ENCODE measurements at places on chromosomes 1 and 21.

- peak; percentile 4 for DNase-seq
These were observed 118.8 kb upstream of the PBX1 start for GRCh38 chr1:164440232-164440631.

DNA sequence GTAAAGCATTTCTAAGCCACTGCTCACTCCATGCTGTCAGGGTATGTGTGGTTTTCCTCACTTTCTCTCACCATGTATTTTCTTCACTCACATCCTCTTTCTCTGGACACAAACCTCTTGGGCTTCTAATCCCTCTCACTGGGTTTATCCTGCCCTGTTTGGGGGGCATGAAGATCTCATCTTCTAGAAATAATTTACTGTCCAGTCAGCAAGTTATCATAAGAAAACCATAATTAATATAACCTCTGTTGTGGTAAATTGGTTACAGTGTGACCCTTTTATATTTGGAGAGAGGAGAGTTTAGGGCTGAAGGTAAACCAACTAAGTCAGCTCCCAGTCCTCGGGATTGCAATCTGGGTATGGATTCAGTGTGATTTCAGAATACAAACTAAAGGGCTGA, 213.8 kb upstream of the PROX1 start:
- DNase-seq = no peak

GRCh38 chr1:46425726-46426125, 31.6 kb downstream of the FAAH start:
- DNase-seq = no peak

DNA sequence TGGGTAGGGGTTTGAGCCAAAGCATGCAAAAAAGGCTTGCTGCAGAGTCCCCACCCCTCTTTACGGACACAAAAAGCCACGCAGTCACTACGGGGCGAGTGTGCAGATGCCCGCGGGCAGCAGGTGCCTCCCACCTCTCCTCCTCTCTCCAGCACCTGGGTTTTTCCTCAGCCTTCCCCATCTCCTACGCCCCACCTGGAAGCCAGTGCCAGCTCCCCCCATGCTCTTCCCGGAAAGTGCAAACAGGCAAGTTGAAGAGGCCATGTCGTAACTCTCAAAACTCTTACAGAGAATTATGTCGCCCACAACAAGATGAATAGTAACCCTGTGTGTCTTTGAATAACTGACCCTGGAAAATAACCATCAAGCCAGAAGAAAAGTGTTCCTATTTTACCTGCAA, 82.5 kb downstream of the PDE9A start:
- no peak for DNase-seq

- DNase-seq = no peak
These were observed 12.1 kb upstream of the AIM2 start for GRCh38 chr1:159088546-159089183.

- no peak for DNase-seq
These were observed 1.9 kb downstream of the RNF187 start for GRCh38 chr1:228488818-228489674.

- DNase-seq = no peak
These were observed 73.7 kb downstream of the KCNN3 start for GRCh38 chr1:154796303-154796892.

DNA sequence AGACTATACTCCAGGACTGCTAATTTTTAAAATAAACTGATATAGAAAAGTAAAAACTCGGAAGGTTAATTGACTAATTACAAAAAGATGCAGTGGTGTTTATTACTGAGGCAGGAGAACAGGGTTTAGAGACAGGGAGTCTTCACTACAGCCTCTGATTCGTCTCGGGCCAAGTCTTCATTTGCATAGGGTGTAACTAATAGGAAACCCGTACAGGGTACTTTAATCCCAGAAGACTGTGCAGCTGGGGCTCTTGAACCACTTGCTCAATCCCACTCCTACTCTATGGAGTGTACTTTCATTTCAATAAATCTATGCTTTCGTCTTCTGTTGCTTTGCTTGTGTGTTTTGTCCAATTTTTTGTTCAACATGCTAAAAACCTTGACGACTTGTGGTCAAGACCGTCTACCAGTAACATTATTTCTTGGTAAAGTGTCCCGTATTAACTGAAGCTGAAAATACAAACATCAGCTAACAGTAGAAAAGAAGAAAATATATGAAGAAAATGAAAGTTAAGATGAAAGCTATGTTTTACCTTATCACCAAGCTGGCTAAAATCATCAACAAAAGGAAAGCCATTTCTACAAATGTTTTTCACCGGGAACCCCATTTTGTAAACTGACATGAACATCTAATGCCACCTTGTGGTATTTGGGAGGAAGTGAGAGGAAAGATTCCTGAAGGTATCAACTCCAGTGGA, 8.0 kb downstream of the SDHB start:
- peak; percentile 83 for DNase-seq

GRCh38 chr1:206030714-206031113, 7.0 kb upstream of the CTSE start:
- peak; percentile 94 for DNase-seq

All from G401 (cell line).